ENCODE measurements at places on chromosomes 2 and 18. TPM values are rescaled to one million over a fixed set of nuclear protein-coding genes. Genes with fewer than 3 reads are reported as not detected.

DSC2 gene
- total RNA-seq = 4.6 TPM

- no peak overlapping the region for H3K27ac ChIP-seq
- no peak overlapping the region for H3K4me3 ChIP-seq
- no peaks in the 10 kb centered on the region for H3K27me3 ChIP-seq
- no peak for DNase-seq
These were observed 57.5 kb upstream of the AGPS start for GRCh38 chr2:177334940-177335543.

DNA sequence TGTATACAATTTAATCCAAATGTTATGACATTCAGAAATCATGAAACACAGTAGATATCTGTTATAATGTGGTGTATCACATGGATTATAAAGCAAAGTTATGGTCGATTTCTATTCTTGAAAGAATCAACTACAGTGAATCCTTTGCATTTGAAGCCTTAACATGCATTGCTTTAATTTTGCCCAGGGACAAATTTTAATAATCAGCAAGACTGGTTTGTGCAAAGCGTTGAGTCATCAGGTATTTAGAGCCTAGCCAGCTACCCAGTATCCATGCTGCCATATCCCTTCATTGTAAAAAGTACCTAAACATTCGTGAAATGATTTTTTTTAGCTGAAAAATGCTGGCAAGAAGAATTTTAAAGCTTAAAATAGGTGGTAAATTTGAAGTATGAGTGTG is 8.9 kb upstream of the SPDYA start:
- no peaks in the 10 kb centered on the region for H3K27me3 ChIP-seq
- H3K36me3 ChIP-seq = peaks cover 76% of the 10 kb centered on the region
- H3K4me3 ChIP-seq = no peak overlapping the region
- peak overlapping the region; percentile 50 for H3K27ac ChIP-seq
- no peak for DNase-seq
- peaks cover 32% of the 10 kb centered on the region for H3K4me1 ChIP-seq

- no peaks in the 10 kb centered on the region for H3K27me3 ChIP-seq
- no peak for DNase-seq
- no peaks in the 10 kb centered on the region for H3K4me1 ChIP-seq
- H3K36me3 ChIP-seq = no peaks in the 10 kb centered on the region
- no peak overlapping the region for H3K4me3 ChIP-seq
- no peak overlapping the region for H3K27ac ChIP-seq
These were observed 13.2 kb upstream of the SS18 start for GRCh38 chr18:26103579-26103978.

DNA sequence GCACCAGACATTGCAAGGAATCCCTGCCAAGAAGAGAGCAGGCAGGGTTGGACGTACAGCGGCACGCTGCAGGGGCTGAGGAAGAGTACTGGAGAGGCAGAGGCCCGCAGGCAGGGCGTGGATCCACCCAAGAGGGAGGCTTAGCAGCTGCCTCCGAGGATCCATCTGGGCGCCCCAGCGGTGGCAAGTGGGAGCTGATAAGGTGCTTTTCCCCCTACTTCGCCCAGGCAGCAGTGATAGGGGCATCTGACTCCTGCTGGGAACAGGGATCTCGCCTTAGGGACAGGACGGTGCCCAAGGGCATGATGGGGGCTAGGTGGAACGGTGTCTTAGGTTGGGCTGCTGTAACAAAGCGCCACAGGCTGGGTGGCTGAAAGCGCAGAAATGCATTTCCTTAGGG is 67.4 kb upstream of the HS6ST1 start:
- H3K4me3 ChIP-seq = no peak overlapping the region
- H3K4me1 ChIP-seq = peaks cover 9% of the 10 kb centered on the region
- H3K36me3 ChIP-seq = no peaks in the 10 kb centered on the region
- H3K27ac ChIP-seq = no peak overlapping the region
- DNase-seq = no peak

DNA sequence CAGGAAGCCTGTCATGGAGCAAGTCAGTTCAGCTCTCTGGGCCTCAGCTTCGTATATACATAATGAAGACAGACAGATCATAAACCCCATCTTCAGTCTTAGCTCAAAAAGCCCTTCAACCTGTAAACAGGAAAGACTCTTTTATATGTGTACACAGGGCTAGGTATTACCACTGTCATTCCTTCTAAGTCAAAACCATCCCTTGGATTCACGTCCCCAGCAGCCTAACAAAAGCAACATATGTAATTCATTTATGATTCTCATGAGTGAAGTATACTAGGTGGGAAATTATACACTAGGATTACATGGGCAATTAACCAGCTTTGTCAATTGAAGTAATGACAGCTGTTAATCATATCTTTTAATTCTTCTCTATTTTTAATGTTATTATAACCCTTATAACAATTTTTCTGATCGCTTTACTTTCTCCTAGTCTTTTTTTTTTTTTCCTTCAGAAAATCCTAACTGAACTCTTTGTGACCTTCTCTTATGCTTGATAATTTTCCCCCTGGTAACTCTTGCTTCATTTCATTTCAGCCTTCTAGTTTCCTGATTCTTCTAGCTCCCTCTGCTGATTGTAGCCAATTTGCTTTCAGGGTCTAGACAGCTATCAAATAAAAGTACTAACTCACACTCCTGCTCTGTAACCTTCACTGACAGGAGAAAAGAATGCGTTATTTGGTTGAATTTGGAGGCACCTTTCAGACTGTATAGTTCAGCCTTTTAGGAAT is 99.7 kb downstream of the RBM43 start:
- no peak overlapping the region for H3K27ac ChIP-seq
- no peak overlapping the region for H3K4me3 ChIP-seq
- no peak for DNase-seq

DNA sequence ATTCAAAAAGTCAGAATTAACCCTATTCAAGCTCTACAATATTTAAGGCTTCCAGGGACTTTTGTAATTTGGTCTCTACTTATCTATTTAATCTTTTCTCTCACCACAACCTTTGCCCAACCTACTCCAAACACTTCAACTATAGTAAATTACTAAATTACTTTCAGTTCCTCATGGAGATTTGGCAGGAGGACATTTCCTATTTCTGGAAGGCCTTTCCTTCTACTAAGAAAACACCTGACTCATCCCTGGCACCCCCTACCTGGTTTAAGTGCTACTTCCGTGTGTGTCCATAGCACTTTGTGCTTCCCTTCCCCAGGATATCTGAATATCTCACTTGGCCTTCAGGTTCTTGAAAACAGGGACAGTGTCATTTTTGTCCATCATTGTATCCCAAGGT is 96.3 kb downstream of the UPP2 start:
- no peak overlapping the region for H3K27ac ChIP-seq
- H3K36me3 ChIP-seq = no peaks in the 10 kb centered on the region
- peaks cover 9% of the 10 kb centered on the region for H3K4me1 ChIP-seq
- H3K4me3 ChIP-seq = no peak overlapping the region
- no peaks in the 10 kb centered on the region for H3K27me3 ChIP-seq

- no peak overlapping the region for H3K4me3 ChIP-seq
- no peak overlapping the region for H3K27ac ChIP-seq
- H3K4me1 ChIP-seq = no peaks in the 10 kb centered on the region
- H3K27me3 ChIP-seq = no peaks in the 10 kb centered on the region
- H3K36me3 ChIP-seq = no peaks in the 10 kb centered on the region
These were observed 108.8 kb downstream of the RTN4 start for GRCh38 chr2:54941248-54941984.

DNA sequence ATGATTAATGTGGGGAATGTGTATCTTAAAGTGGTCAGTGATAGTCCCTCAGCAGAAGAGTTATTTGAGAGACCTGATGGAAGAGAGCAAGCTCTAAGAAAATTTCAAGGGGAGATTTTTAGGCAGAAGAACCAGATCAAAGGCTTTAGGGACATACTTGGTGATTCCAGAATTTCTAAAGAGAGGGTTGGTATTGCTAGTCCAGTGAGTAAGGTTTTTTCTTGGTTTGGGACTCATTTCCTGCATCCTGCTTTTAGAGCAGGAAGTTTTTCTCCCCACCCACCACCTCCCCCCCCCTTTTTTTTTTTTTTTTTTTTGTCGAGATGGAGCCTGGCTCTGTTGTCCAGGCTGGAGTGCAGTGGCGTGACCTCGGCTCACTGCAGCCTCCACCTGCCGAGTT is 42.7 kb upstream of the DYSF start:
- no peak overlapping the region for H3K27ac ChIP-seq
- no peak overlapping the region for H3K4me3 ChIP-seq
- H3K36me3 ChIP-seq = peaks cover 10% of the 10 kb centered on the region
- H3K27me3 ChIP-seq = no peaks in the 10 kb centered on the region

NAT8 gene
- not detected for total RNA-seq

DNA sequence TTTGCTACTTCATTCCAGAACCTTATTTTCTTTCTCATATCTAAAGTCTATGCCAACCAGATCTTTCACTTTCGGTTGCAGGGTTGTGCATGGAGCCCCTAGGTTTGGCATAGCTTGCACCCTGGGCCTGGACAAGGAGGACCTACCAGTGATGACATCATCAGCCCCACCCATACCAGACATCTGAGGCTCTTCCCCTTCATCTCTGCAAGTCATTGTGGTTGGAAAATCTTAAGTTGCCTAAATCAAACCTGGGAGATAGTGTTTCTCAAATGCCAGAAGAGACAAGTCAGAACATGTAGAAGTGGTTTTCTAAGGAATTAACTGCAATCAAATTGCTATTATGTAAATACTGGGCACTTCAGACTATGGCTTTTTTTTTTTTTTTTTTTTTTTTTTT is 363.3 kb downstream of the ZNF516 start:
- H3K27me3 ChIP-seq = no peaks in the 10 kb centered on the region
- H3K4me1 ChIP-seq = no peaks in the 10 kb centered on the region
- no peak overlapping the region for H3K4me3 ChIP-seq
- no peaks in the 10 kb centered on the region for H3K36me3 ChIP-seq
- no peak overlapping the region for H3K27ac ChIP-seq
- peak; percentile 29 for DNase-seq

DNA sequence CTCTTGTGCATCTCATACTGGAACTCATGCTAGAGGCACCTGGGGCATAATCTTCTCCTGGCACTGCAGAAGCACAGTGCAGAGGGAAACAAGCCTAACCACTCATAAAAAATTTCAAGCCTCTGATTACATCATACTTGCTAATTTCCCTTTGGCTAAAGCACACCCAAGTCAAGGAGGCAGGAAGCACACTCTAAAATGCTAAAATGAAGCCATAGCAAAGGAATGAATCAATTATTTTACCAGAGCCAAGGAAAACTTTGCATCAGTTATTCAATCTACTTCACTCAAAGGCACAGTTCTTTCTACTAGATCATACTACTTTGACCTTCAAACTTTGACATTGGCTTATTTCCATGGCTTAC is 79.6 kb upstream of the SPOPL start:
- no peaks in the 10 kb centered on the region for H3K27me3 ChIP-seq
- DNase-seq = no peak
- H3K36me3 ChIP-seq = no peaks in the 10 kb centered on the region

DNA sequence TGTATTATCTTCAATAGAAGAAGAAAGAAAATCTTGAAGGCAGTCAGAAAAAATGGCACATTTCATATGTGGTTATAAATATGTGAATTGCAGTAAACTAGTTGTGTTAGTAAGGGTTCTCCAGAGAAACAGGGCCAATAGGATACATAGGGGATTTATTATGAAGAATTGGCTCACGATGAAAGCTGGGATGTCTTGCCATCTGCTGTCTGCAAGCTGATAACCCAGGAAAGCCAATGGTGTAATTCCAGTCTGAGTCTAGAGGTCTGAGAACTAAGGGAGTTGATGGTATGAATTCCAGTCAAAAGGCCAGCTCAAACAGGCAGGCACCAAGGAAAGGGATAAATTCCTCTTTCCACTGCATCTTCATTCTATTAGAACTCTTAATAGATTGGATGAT is 362.4 kb downstream of the KCNJ3 start:
- H3K27ac ChIP-seq = no peak overlapping the region
- DNase-seq = no peak
- H3K27me3 ChIP-seq = no peaks in the 10 kb centered on the region
- no peak overlapping the region for H3K4me3 ChIP-seq

GRCh38 chr2:42877511-42877910 is 85.1 kb upstream of the HAAO start:
- no peak overlapping the region for H3K4me3 ChIP-seq
- H3K27me3 ChIP-seq = no peaks in the 10 kb centered on the region
- H3K36me3 ChIP-seq = no peaks in the 10 kb centered on the region
- no peak for DNase-seq
- peak overlapping the region; percentile 84 for H3K27ac ChIP-seq
- H3K4me1 ChIP-seq = peaks cover 75% of the 10 kb centered on the region

HS1BP3 gene
- total RNA-seq = 42.6 TPM

DNA sequence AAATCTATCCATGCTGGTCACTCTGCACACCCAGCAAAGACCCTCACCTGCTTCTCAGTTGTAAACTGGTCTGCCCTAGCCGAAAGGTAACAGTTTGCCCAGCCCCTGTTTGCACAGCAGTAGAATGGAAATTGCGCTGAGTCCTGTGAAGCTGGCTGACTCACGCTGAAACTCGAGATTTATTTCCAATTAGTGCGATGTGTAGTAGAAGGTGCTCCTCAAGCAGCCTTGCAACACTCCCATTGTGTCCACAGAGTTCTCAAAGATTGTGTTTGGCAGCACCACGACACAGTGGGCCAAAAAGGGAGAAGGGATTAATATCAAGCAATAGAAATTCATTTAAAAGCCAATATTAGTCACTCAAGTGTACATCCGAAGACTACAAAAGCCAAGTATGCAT is 21.7 kb upstream of the APCDD1 start:
- H3K27ac ChIP-seq = no peak overlapping the region
- no peaks in the 10 kb centered on the region for H3K36me3 ChIP-seq
- H3K4me1 ChIP-seq = peaks cover 5% of the 10 kb centered on the region
- no peak for DNase-seq

DNA sequence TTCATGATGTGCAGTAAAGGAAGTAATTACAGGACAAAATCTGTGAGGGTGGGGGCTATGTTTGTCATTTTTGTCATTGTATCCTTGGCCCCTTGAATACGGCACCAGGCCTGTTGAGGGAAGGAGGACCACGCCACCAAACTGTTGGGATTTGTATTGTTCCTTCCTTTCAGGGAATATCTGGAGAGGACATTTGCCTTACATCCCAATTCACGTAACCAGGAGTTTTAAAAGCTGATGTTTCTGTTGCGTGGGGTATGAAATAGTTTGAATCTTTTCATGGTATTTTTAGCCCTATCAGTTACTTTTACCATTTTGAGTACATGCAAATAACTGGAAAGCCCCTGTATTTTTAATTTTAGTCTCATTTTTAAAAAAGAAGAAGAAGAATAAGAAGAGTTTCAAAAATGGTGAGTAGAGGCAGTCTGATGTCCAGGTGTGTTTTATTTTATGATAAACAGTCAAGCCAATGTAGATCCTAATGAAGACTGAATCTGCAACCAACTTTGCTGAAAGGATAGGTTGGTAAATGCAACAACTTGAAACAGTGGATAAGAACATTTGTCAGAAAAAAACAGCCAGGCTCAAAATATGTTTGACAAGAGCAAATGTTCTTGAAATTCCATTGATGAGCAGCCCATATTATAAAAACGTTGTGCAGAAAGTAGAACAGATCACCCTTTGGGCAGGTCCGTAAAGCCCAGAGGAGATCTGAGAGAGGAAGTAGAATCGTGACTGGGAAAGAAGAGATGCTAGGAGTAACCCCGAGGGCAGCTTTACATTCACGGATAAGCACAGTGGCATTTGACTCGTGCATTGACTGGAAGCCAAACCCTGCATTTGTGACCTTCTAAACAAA is 54.5 kb downstream of the RASGRP3 start:
- H3K27ac ChIP-seq = no peak overlapping the region
- peaks cover 6% of the 10 kb centered on the region for H3K4me1 ChIP-seq
- H3K36me3 ChIP-seq = no peaks in the 10 kb centered on the region
- no peak overlapping the region for H3K4me3 ChIP-seq
- DNase-seq = no peak

NTSR2 gene
- not detected for total RNA-seq

GRCh38 chr2:118654945-118655344 is 192.5 kb downstream of the EN1 start:
- H3K36me3 ChIP-seq = no peaks in the 10 kb centered on the region
- no peaks in the 10 kb centered on the region for H3K4me1 ChIP-seq
- H3K4me3 ChIP-seq = no peak overlapping the region
- no peak for DNase-seq
- no peaks in the 10 kb centered on the region for H3K27me3 ChIP-seq
- H3K27ac ChIP-seq = no peak overlapping the region

FBXO41 gene
- 1.7 TPM for total RNA-seq

OSBPL6 gene
- 3.3 TPM for total RNA-seq

ABCG8 gene
- not detected for total RNA-seq
